ENCODE measurements at places on chromosomes 5 and 9.

DNA sequence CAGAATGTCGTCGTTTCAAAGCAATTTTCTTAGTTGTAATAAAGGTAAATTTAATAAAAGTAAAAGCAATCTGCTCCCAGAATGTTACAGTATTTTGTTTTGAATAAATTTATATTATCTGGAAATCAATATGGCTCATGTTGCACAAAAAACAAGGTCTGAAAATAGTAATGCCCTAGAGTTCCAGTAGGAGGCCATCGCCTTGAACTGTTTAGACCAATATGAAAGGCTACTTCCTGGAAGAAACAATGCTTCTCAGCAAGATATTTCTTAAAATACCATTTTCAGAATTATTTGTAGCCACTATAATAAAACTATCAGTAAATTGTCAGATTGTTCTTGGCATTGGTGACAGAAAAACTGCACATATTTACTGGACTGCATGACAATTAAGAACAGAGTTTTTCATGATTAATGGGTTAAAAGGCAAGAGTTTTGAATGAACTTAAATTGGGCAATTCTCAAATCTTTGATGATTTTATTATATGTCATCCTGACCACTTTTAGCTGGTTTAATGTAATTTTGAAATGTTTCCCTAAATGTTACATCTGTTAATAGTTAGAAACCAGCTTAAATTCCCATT is 153.2 kb downstream of the COMMD10 start:
- DNase-seq, result no peak

DNA sequence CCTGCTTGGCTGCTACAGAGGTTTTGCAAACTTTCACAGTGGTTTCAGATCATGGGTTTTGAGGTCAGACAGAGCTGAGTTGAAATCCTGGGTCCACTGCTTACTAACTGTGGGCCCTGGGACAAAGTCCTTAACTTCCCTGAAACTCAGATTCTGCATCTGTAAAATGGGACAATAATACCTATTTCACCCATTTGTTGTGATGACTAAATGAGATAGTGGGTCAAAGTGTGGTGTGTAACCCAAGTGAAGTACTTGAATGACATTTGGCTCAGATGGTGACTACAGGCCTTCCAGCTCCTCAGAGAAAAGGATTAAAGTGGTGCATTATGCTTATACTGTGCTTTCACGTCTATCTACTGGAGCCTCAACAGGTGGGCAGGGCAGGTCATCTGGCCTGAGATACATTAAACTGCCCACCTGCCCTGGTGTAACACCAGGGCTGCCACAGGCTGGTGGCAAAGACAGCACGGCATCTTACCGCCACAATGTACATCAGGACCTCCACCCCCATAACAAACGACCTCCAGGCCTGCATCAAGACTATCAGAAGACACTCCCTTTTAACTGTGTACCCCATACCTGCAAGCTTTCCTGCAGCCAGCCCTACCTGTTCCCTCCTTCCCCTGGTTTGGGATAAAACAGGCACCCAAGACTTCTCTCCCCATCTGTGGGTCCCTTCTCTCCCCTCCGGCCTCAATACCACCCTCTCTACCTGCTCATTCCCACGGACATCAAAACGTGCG is 846 bp upstream of the TRAF1 start:
- no peak for DNase-seq

GRCh38 chr9:132880324-132880661 is 1.6 kb downstream of the SPACA9 start:
- DNase-seq, result no peak

DNA sequence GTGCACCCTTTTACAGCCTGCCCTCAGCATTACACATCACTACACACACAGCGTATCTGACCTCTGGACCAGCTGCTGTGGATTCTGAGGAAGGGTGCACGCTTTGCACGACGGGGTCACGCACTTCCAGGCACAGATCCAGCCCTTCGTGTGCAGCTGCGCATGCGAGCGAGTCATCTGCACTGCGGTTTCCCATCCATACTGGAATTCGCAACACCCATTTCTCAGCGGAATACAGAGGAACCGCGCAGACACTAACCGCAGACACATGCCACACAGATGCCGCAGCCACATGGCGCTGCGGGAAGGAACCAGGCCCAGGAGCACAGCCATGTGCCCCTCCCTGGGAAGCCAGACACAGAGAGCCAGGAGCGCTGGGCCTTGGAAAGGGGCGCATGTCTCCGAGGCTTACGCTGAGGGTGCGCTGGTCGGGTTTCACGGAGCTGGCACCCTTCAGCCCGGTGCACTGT is 43.5 kb downstream of the PNPLA7 start:
- DNase-seq, result no peak

GRCh38 chr5:79392776-79393175 is 121.2 kb downstream of the HOMER1 start:
- no peak for DNase-seq

DNA sequence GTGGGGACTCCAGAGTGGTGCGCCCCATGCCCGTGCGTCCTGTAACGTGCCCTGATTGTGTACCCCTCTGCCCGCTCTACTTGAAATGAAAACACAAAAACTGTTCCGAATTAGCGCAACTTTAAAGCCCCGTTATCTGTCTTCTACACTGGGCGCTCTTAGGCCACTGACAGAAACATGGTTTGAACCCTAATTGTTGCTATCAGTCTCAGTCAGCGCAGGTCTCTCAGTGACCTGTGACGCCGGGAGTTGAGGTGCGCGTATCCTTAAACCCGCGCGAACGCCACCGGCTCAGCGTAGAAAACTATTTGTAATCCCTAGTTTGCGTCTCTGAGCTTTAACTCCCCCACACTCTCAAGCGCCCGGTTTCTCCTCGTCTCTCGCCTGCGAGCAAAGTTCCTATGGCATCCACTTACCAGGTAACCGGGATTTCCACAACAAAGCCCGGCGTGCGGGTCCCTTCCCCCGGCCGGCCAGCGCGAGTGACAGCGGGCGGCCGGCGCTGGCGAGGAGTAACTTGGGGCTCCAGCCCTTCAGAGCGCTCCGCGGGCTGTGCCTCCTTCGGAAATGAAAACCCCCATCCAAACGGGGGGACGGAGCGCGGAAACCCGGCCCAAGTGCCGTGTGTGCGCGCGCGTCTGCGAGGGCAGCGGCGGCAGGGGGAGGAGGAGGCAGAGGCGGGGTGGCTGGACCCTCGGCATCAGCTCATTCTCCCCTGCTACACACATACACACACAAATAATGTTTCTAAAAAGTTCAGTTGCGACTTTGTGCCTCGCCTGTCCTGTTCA is 668 bp downstream of the GLIS3 start:
- no peak for DNase-seq

GRCh38 chr5:39352951-39353350 is 11.3 kb downstream of the C9 start:
- no peak for DNase-seq

GRCh38 chr5:153030755-153031725 is 459.4 kb upstream of the GRIA1 start:
- DNase-seq, result no peak

DNA sequence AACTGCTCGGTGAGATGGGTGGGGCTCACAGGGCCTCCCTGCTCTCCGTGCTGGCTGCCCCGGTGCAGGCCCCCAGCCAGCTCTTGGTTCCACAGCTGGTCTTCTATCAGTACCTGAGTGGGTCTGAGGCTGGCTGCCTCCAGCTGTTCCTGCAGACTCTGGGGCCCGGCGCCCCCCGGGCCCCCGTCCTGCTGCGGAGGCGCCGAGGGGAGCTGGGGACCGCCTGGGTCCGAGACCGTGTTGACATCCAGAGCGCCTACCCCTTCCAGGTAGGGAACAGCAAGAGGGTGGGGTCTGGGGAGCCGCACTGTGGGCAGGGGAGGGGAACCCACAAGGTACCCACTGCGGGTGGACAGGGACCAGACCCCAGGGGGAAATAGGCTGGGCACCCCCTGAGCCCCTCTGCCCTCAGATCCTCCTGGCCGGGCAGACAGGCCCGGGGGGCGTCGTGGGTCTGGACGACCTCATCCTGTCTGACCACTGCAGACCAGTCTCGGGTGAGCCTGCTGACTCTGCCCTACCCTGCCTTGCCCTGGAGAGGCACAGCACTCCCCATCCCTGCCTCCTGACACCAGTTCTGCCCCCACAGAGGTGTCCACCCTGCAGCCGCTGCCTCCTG is 2.8 kb downstream of the MAMDC4 start:
- no peak for DNase-seq

DNA sequence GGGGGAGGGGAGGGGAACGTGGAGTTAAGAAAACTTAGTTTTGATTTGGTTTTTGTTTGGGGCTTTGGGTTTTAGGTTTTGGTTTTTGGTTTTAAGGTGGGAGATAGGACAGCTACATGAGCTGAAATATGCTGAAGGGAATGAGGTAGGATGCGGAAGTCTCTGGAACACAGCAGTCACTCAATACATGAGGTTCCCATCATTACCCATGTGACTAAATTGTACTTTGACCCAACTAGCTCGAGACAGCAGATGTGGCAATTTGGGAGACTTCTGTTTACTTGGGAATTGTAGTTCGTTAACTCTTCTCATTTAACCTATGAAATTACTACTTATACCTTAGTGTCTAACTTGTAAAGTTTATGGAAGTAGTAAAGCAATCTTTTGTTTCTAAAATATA is 124.2 kb downstream of the TLE1 start:
- no peak for DNase-seq

DNA sequence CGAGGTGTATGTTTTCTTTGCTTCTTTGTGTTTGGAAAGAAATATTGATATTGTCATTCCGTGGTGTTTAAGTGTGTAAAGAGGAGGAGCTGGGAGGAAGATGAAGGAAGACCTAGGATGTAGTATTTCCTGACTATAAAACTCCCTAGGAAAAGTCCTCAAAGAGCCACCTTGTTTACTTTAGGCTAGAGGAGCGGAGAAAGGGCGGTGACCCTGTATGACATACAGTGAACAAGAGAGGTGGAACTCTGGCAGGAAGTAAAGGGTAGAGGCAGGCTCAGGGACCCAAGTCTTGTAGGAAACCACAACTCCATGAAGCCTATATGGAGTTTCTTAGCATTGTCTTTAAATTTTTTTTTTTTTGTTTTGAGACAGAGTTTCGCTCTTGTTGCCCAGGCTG is 303.9 kb downstream of the DOCK8 start:
- DNase-seq, result no peak

DNA sequence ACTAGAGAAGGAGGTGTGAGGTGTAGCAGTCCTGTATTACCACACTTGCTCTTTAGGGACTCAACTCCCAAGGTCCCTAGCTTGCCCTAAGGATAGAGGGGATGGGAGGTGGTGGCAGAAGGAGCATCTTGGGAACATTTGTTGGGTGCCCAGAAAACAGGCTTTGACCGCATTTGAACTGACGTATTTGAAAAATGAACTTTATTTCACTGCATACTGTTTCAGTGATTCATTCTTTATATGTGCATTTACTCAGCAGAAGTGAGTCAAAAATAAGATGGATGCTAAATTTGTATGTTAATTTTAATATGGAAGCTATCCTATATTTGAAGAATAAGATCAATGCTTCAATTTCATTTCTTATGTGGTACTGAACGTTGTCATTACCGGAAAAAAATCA is 18.7 kb downstream of the DMRT3 start:
- DNase-seq, result no peak

GRCh38 chr9:75491533-75491932 is 398.9 kb upstream of the PCSK5 start:
- DNase-seq, result no peak

- no peak for DNase-seq
These were observed 95.0 kb upstream of the NR5A1 start for GRCh38 chr9:124602204-124602603.

DNA sequence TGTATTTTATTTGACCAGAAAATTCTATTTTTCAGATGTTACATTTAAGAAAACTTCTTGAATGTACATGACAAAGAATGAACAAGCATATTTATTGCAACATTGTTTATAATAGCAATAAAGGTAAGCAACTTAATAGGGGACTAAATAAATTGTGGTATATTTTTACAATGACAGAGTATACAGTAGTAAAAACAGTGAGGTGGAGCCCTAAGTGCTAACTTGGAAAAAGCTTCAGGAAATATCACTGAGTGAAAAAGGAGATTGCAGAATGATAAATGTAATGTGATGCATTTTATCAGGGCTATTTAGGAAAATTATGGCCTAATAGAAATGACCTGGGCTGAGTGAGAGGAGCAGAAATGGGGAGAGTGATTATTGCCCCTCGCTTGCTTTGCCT is 56.5 kb upstream of the SEMA6A start:
- no peak for DNase-seq

DNA sequence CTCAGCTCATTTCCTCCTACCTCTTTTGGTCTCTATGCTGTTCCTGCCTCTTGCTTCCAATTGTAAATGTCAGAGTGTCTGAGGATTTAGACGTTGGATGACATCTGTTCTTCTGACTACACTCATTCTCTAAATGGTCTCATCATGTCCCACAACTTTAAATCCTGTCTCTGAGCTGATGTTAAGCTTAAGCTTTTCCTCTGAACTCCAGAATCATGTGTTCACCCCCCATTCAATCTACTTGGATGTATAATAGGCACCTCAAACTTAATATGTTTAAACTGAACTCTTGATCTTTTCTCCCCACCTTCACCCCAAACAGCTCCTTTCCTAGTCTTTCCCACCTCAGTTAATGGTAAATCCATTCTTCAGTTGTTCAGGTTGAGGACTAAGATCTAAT is 433.6 kb downstream of the CSNK1G3 start:
- DNase-seq, result no peak

GRCh38 chr9:110126986-110127864 is 80.7 kb downstream of the C9orf152 start:
- DNase-seq, result no peak

- DNase-seq, result no peak
These were observed at the start of gene GRIN1 for GRCh38 chr9:137138722-137139467. TSS of gene GRIN1 (plus strand) at chr9:137139154. CDS start at chr9:137139487, 333 bp downstream.

DNA sequence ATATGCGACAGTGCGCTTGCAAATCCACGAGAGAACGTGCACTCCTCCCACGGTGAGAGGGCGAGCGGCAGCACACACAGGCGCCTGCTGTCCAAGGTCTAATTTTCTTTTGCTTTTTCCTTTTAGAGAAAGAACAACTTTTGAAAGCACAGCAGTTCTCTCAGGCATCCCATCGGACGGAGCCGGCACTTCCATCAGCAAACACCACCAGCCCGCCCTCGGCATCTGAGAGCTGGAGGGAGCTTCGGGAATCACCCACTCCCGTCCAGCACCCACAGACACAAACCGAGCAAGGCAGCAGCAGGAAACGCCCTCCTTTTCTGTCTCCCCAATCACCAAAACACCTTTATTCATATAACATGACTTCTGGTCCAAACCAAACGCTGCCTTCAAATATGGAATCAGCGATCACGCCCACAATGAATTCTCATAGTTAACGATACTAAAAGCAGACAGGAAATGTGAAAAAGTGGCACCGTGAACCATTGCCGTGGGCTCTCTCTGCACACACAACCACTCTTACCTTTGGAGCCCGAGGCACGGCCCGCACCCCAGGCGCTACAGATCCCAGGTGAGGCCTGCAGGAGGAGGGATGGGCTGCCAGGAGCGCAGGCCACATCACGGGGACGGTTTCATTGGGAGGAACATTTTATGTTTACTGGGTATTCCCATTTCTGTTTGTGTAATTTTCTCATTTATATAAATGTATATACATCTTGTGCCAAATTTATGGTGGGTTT is 14.2 kb downstream of the LPCAT1 start:
- DNase-seq, result no peak
